Activated T-cell treated with anti-CD3 and anti-CD28 coated beads, Interleukin-2, amount 50 U/mL, for 24 hours (primary cell): ENCODE measurements at places on chromosomes 13 and 19.

DNA sequence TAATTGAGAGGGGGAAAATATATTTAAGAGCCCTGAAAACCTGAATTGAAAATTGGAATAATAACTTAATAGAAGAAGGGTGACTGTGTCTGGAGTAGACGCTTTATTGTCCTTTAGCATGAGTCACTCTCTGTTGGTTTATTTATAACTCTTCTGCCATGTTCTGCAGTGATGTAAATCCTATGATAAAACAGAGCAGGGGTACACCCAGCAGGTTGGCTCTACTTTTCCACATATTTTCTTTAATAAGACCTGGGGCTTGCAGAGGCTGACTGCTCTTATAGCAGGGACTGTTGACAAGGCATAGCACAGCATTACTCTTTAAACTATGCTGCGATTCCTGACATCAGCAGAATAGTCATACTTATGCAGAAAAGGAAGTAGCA is 389.9 kb upstream of the PCDH9 start:
- no peak for DNase-seq

DNA sequence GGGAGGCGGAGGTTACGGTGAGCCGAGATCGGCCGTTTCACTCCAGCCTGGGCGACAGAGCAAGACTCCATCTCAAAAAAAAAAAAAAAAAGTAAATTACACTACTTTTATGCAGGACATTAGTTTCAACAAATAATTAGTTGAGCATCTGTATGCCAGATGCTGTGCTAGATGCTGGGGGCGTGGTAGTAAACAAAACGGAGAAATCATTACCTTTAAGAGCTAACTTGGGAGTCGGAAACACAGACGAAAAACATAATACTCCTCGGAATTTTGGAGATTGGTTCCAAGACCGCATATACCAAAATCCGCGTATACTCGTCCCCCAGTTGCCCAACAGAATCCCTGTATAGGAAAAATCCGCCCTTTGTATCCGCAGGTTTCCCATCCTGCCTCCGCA is 1.3 kb upstream of the DUS3L start:
- no peak for DNase-seq

DNA sequence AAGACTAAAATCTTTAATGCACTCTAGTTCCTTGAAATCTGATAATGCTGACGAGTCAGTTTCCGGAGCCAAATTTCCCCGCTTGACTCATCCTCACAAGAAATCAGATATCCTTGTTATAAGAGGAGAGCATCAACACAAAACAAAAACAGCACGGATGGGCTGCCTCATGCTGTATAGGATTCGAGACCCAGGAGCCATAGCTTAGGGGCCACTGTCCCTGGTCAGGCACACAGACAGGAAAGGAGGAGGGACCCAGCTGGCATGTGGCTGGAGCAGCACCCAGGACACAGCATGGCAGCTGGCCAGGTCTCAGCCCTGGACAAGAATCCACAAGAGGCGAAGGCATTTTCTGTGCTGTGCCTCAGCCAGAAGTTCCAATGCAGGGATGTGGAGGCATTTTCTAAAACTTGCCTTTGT is 110.2 kb upstream of the SPATA13 start:
- DNase-seq, result no peak

- no peak for DNase-seq
Measured at GRCh38 chr19:17484520-17485185, 14.3 kb downstream of the SLC27A1 start.

DNA sequence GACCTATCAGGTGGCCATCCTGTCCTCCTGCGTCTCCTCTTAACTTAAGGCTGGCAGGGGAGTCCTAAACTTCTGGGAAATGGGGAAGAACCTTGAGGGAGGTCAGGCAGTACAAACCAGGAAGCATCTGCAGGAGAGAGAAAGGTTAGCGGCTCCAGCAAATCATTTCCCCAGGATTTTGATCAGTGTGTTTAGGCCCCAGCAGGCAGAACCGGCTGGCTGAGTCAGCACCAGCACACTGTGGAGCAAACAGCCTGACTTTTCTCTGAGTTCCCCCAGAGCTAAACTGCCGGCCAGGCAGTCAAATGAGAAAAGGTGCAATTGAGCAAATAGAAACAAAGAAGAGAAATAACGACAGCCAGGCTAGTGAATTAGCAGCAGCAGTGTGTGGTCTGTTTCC is 46.7 kb upstream of the MEDAG start:
- DNase-seq, result no peak

- DNase-seq, result no peak
Measured at GRCh38 chr13:46489586-46490023, 63.4 kb upstream of the LRCH1 start.

DNA sequence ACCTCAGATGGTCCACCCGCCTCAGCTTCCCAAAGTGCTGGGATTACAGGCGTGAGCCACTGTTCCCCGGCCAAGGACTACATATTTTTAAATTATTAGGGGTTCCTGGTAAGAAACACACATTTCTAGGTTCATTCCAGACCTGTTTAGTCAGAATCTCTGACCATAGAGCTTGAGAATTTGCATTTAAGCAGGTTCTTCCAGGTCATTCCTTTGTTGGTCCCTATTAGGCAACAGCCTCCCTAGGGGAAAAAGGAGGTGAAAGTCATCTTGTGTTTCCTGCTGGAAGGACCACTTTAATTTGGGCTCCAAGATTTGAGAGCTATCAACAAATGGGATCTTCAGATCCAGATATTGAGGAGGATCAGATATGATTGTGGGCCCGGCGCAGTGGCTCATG is 16.3 kb downstream of the S1PR2 start:
- no peak for DNase-seq

- DNase-seq, result no peak
Measured at GRCh38 chr19:1871630-1872029, 8.3 kb upstream of the KLF16 start.

DNA sequence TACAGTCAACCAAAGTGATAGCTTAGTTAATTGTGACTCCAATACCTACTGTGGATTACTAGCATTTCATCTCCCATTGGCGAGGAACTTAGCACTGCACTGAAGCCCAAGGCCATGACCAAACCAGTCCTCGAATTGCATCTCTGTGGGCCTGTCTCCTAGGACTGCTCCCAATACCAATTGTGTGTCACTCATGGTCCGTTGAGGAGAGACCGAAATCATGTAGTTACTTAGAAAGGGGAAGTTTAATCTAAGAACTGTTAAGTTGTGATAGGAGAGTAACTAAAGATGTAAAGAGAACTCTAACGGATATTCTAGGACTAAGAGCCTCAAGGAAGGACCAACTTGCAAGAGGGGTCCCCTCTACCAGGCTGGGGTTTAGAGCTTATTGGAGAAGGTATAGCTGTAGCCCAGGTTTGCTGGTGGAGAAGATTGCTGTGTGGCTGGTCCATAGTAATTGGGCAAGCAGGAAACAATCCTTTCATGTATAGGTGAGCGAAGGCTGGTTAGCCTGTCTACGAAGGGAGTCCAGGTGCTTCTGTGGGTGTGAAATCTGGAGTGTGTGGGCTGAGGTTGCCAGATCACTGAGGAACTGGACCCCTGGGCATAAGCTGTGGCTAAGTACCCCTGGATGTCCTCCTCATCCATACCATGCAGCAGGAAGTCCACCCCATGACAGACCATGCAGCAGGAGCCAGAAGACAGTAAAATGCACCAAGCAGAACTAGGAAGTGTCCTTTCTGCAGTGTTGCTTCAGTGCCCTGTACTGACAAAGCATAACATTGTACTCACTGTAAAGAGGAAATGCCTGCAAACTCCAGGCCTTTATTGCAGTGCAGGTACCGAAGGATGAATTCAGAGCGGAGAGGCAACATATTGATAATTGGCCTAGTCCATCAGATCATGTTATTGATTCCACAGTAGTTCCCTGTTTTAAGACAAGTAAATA is 30.8 kb downstream of the DNAJC3 start:
- DNase-seq, result no peak

DNA sequence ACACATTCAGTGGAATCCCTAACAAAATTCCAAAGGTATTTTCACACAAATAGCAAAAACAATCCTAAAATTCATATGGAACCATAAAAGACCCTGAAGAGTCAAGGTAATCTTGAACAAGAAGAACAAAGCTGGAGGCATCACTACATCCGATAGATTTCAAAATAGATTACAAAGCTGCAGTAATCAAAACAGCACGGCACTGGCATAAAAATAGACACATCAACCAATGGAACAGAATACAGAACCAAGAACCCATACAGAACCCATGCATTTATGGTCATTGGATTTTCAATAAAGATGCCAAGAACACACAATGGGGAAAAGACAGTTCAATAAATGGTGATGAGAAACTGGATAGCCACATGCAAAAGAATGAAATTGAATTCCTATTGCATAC is 32.5 kb downstream of the ZNF566 start:
- no peak for DNase-seq

- DNase-seq, result no peak
Measured at GRCh38 chr19:55147545-55148251, 1.3 kb downstream of the TNNT1 start.

GRCh38 chr19:56947206-56947605 is 106.7 kb upstream of the PEG3 start:
- no peak for DNase-seq

- no peak for DNase-seq
Measured at GRCh38 chr19:45302416-45302815, 20.3 kb downstream of the CKM start.

DNA sequence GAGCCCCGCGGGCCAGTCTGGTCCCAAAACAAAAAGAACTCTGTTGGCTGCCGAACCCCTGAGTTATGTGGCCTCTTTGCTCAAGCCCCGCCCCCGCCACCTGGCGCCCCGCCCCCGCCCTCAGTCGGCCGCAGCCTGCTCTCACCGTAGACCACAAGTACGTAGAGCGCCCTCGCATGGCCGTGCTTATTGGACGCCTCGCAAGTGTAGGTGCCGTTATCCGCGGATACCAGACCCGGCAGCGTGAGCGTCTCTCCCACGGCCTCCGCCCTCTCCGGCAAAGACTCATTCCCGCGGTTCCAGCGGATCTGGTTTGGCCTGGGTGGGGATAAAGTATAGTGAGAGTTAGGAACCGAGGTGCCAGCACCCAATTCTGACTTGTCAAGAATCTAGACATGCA is 5.5 kb upstream of the ZNF428 start:
- peak; percentile 87 for DNase-seq

DNA sequence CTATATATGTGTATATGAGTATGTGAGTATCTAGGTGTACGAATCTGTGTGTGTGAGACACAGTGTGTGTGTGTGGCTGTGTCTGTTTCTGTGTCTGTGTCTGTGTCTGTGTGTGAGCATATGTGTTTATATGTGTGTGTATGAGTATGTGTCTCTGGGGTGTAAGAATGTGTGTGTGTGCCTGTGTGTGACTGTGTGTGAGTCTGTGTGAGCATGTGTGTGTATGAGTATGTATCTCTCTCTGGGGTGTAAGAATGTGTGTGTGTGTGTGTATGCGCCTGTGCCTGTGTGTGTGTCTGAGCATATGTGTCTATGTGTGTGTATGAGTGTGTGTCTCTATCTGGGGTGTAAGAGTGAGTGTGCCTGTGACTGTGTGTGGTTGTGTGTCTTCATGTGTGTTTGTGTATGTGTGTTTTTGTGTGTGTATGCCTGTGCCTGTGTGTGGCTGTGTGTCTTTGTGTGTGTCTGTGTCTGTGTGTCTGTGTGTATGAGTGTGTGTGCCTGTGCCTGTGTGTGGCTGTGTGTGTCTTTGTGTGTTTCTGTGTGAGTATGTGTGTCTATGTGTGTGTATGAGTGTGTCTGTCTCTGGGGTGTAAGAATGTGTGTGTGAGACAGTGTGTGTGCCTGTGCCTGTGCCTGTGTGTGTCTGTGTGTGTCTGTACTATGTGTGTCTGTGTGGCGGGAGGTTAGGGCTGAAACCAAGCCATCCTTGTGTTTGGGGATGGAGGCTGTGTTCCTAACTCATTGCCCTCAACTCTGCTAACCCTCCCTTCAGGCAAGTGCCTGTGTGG is 11.2 kb downstream of the AXL start:
- no peak for DNase-seq

DNA sequence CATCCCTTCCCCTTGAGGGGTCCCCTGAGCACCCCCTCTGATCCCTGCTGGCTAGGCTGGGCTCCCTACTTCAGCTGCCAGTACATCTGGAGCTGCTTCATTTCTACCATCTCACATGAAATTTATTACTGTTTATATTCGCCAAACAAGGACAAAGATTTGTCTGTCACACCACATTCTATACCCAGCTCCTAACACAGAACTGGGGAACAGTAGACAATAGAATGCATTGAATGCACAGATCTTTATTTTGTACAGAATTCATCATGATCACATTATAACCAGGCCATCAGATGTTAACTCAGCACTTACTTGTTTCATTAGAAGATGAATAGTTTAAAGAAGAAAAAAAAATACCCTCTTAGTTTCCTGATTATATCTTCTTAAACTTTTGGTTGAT is 159.4 kb downstream of the KLF5 start:
- no peak for DNase-seq

DNA sequence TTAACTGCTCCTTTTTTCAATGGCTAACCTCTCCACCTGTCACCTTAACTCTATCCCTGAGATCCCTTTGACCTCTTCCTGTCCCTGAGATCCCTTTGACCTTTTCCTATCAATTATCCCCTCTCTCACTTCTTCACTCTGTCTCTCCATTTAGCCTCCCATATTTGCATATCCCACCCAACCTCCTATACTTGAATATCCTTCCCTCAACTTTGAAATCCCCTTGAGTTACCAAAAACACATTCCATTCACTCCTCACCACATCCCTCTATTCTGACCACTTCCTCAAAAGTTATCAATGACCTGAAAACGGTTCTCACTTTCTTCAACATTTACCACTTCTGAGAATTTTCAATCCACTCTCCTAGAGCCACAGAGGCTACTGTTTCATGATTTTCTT is 3.0 kb downstream of the MYCBP2 start:
- no peak for DNase-seq

DNA sequence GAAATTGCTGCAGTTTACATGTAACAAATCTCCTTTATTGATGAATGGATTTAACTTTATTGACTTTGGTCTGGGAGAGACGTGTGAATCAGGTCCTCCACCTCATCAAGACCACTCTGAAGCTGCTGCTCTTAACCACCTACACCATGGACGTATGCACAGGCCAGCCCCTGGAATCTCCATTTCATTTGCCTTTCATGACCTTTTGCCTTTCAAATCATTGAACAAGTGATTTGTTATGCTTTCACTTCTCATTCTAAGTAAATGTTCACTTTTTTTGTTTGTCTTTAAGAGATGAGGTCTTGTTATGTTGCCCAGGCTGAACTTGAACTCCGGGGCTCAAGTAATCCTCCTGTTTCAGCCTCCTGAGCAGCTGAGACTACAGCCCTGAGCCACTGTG is 240.0 kb upstream of the SERP2 start:
- no peak for DNase-seq

DNA sequence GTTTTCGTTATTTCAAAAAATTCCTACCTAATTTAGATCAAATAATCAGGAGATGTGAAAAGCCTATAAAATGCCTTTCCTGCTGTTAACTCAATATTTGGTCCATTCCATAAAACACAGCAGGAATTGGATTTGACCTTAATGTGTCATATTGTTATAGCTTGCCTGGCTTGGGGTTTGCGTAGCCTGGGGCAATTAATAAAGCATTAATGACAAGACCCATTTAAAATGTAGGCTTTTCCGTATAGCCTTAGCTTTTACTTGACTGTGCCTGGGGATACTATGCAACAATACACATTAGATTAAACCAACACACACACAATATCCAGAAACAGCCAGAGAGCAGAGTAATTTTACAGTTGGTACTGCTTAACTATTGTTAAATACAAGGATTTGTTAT is 117.2 kb upstream of the MAB21L1 start:
- DNase-seq, result no peak

- no peak for DNase-seq
Measured at GRCh38 chr19:49155820-49156346, 687 bp upstream of the HRC start.
